ENCODE measurements at places on chromosomes 3 and 15.

- no peak for DNase-seq
Measured at GRCh38 chr3:138429665-138430064, 4.8 kb upstream of the ESYT3 start.

DNA sequence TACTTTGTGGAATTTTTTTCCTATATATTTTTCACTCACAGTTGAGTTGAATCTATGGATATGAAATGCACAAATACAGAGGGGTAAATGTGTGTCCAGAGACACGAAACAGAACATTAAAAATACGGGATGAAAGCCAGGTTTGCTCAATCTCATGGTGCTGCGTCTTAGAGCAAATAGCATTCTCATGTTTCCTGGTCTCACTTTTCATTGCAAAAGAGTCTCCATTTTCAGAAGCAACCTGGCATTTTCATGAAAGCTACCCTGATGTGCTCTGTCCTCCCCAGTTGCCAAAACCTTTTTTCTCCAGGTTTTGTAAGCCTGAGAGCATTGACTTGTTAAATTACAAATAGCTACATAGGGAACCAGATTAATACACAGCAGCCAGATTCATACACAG, 49.5 kb upstream of the MBNL1 start:
- DNase-seq, result no peak

DNA sequence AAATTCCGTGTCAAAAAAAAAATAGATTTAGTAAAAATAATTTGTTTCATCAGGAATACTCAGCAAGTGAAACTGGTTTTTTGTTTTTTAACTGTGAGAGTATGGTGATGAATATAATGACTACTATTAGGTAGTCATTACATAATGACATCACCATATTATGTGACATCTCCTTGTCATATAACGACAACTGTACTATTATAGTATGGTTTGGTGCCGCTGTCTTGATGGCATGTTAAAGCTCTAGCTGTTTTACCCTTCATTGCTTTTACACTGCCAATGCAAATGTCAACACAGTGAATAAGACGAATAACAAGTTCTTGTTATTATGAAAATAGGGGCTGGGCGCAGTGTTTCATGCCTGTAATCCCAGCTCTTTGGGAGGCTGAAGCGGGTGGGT, 45.6 kb upstream of the FAH start:
- DNase-seq, result no peak

DNA sequence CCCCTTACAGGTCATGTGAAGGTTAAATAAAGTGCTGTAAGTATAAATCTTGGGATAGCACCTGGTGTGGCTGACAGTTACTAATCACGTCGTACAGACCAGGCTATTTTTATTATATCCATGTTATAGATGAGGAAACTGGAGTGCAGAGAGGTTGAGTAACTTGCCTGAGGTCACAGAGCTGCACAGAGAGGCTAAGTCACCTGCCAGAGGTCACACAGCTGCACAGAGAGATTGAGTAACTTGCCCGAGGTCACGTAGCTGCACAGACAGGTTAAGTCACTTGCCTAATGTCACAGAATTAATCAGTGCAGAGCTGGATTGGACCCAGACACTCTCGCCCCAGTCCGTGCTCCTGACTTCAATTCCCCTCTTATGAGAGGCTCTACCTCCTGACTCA, 171.5 kb downstream of the NUP210 start:
- no peak for DNase-seq

DNA sequence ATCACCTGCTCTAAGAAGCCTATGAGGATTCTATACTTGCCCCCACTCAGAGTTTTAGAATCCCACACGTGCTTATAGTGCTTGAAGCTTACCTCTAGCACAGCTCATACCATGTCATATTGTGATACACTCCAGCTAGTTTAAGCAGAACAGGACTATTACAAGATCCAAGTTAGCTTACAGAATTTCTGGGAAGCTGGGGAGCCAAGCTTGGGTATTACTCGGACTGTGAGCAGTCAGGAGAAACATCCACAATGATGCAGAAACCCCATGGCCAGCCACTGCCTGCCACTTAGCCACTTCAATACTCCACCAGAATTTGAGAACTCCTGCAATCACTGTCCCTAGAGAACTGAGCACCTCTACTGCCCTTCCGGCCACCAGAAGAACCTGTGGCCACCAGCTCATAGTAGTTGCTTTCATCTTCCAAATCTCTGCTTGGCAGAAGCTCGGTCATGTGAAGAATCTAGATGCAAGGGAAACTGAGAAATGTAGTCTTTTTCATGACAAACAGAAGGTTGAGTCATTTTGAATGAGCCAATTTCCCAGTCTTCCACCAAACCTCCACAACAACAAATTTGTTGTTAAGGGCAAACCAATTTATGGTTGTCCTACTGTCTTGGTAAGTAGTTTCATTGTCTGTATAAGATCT, 27.7 kb upstream of the SSR3 start:
- no peak for DNase-seq

GRCh38 chr3:159792070-159792469, 196.6 kb upstream of the IL12A start:
- DNase-seq, result no peak

- DNase-seq, result peak; percentile 60
Measured at GRCh38 chr3:54951405-54951804, 23.5 kb upstream of the LRTM1 start.

GRCh38 chr15:56869573-56869972, 48.9 kb upstream of the TCF12 start:
- peak; percentile 20 for DNase-seq

DNA sequence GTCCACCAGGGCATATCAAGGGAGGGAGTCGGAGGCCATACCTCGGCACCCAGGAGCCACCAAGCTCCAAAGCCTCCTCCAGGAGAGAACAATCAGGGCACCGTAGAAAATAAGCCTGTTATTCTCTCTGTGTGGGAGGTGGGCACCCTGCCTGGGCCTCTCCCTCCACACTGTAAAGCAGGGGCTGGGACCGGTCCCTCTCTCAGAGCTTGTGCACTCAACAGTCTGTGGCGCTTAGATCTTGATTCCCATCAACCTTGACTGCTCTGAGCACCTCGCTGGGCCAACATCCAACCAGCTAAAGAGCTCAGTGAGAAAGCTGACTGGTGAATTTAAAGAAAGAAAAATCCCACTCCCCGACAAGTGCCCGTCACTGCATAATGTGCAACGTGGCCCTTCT, 53.0 kb downstream of the PCSK6 start:
- DNase-seq, result no peak

GRCh38 chr3:42980209-42980608, 1.1 kb downstream of the GASK1A start:
- DNase-seq, result no peak

DNA sequence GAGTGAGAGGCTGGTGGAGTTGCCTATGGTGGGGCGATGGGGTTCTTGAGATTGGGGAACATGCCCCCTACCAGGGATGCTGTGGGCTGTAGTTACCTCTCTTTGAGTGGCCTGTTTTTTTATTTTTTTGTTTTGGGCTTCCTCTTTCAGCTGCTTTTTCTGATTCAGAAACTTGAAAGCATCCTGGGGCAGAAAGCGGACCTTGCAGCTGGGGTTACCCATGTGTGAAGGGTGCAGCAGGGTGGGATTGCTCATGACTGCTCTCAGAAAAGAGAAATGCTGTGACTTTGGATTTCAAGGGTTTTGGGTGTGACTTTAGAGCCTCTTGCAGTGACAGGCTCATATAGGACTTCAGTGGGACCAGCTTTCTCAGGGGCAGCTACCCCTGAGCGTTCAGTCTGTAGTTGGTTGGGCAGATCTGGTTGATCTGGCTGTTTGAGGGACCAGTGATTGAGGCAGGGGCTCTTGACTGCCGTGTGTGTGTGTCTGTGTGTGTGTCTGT, 1.8 kb downstream of the LIMD1 start:
- peak; percentile 63 for DNase-seq

- DNase-seq, result no peak
Measured at GRCh38 chr3:62665627-62666437, 209.4 kb downstream of the CADPS start.

- DNase-seq, result no peak
Measured at GRCh38 chr3:169563775-169564059, 99.8 kb downstream of the MECOM start.

GRCh38 chr15:62021991-62022600, 38.2 kb downstream of the VPS13C start:
- DNase-seq, result no peak

DNA sequence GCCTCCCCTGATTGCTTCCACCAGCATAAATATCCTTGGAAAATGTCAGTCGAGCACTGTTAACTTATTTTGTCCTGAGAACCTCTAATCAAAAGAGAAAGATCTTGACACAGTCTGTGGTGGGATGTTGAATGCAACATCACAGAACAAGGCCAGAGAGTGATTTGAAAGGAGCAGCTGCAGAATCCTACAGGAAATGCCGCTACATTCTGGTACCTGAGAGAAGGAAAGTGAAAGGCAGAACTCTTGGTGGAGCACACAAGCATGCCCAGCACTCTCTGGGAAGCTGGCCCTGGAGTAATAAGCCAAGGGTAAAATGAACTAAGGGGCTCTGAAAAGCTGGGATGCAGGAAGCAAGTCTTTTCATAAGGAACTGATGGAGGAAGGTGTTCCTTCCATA, 75.8 kb downstream of the CBLB start:
- DNase-seq, result no peak

GRCh38 chr3:65037861-65038260, 350.1 kb upstream of the ADAMTS9 start:
- no peak for DNase-seq

GRCh38 chr15:65930134-65930533, 60.8 kb downstream of the RAB11A start:
- no peak for DNase-seq

GRCh38 chr3:171309906-171310359, 150.3 kb downstream of the TNIK start:
- no peak for DNase-seq

- no peak for DNase-seq
Measured at GRCh38 chr3:117515309-117515708, 805.7 kb downstream of the TUSC7 start.

DNA sequence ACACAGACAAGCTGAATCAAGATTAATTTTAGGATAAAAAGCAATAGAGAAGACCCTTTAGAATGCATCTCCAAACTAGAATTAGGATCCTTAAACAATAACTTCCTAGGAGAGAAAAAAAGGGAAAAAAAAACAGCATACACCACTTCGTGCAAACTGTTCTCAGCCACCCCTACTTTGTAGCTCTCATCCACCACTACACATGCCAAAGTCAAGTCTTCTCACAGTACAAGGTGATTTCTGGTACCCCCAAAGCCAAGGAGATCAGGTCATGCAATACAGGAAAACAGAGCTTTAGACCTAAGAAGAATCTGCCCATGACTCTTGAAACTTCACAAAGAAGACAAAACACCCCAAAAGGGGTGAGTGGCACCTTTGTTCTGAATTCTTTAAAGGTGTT, 166.9 kb downstream of the SUCNR1 start:
- no peak for DNase-seq

GRCh38 chr15:69958496-69959084, 139.1 kb downstream of the TLE3 start:
- DNase-seq, result no peak

DNA sequence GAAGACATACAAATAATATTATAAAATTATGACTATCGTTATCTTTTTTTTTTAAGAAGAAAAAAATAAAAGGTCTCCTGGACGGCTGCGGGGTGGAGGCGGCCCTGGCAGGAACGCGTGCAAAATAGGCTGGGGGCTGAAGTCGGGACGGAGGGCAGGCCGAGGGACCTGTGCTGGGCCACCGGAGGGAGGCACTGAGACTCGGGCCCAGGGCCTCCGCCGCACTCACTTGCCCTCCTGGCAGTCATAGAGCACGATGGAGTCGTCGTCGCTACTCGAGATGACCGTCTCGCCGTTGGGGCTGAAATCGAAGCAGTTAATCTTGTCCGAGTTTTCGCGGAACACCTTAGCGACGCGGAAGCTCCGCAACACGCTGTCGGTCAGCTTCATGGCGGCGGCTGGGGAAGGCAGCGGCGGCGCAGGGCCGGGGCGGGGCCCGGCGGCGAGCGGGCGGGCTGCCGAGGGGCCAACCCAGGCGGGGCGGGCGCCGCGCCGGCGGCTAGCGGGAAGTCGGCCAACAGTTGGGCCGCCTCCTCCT, 408 bp downstream of the WDR82 start:
- peak; percentile 62 for DNase-seq

- DNase-seq, result no peak
Measured at GRCh38 chr3:50351323-50351697, 648 bp downstream of the CYB561D2 start.

DNA sequence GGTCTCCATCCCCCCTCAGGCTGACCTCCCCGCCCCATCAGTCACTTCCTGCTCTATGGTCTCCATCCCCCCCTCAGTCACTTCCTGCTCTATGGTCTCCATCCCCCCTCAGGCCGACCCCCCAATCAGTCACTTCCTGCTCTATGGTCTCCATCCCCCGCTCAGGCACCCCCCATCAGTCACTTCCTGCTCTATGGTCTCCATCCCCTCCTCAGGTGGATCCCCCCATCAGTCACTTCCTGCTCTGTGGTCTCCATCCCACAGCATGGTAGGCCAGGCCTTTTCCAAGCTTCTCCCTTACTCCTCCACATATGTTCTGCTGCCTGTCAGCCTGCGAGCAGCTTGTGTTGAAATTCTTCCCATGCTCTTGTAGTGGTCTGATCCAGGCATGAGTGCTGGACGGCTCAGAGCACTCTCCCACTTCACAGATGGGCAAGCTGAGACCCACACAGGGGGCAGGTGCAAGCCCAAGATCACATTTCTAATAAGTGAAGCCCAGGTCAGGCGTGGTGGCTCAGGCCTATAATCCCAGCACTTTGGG, 36.8 kb downstream of the BDH1 start:
- DNase-seq, result peak; percentile 56

- DNase-seq, result no peak
Measured at GRCh38 chr15:29849716-29850115, 27.4 kb upstream of the TJP1 start.

GRCh38 chr15:96974761-96975160, 644.3 kb downstream of the NR2F2 start:
- no peak for DNase-seq

- DNase-seq, result no peak
Measured at GRCh38 chr3:16243706-16244490, 20.8 kb downstream of the DPH3 start.

DNA sequence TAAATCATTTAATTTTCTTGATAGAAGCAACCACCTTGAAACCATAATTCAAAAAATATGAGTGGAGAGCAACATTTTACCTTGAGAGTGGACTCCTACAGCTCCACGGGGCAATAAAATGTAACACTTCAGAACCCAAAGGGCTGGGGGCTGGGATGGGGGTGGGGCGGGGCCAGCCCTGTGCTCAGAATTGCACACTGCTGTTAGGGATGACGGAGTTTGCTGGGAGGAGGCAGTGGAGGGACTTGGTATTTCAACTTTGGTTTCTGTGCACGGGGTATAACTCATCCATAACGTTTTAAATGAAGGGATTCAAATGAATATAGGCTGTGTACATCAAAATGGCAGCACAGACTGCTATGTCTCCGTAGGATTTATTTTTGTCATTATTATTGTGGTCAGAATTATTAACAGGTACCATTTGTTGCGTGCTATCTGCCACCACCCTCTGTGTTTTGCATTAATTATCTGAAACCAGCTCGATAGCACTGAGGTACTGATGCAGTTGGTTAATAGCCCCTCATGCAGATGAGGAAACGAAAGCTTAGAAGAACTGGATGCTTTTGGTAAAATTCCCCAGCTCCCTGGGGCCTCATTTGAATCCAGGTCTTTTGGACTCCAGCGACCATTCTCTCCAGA, 29.4 kb upstream of the WNT5A start:
- DNase-seq, result no peak
